ENCODE measurements at places on chromosomes 6 and 20.

DNA sequence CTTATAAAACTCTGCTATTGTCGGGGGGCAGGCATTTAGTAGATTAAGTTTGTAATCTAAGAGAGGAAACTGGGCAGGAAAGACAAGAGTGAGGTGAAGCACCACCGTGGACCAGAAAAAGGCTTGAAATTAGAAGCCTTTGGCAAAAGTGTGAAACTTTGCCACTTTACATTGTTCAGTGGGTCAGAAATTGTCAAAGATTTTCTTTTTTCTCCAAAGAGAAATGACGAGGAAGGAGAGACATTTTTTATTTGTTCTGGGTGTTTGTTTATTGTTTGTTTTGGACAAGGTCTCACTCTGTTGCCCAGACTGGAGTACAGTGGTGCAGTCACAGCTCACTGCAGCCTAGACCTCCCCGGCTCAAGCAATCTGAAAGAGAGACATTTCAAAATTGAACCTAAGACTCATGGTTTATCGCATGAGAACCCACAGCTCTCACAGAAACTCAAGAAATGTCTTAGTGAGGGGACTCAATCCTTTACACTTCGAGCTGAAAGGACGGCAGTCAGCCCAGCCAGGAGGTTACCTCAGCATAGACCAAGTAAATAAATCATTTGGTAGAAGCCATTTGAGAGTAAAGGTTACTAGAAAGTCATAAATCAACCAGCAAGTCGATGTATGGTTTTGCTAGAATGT is 262.8 kb upstream of the TAB2 start:
- DNase-seq, result no peak

- DNase-seq, result no peak
These were observed 31.5 kb downstream of the THBS2 start for GRCh38 chr6:169222126-169222525.

GRCh38 chr6:111664565-111665030 is 58.9 kb upstream of the TRAF3IP2 start:
- DNase-seq, result no peak

DNA sequence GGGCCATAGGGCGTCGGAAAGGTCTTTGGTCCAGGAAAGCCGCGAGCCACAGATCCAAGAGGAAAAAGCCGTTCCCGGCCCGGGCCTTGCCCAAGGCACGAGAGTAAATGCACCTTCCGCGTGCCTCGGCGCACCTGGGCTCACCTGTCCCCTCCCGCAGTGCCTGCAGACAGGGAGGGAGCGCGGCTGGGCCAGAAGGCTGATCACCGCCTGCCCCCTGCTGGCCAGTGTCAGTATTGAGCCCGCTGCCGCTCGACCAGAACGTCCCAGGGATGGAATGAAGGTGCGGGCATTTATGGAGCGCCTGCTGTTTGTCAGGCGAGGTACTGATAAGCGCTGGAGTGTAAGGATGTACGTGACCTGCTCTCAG is 679 bp upstream of the LPIN3 start:
- DNase-seq, result peak; percentile 91

All from activated CD4-positive, alpha-beta T cell treated with anti-CD3 and anti-CD28 coated beads for 48 hours (primary cell).